ENCODE measurements at places on chromosomes 4 and X.

GRCh38 chrX:31580227-31580626 lies 508.4 kb upstream of the FTHL17 start:
- peak; percentile 46 for DNase-seq

DNA sequence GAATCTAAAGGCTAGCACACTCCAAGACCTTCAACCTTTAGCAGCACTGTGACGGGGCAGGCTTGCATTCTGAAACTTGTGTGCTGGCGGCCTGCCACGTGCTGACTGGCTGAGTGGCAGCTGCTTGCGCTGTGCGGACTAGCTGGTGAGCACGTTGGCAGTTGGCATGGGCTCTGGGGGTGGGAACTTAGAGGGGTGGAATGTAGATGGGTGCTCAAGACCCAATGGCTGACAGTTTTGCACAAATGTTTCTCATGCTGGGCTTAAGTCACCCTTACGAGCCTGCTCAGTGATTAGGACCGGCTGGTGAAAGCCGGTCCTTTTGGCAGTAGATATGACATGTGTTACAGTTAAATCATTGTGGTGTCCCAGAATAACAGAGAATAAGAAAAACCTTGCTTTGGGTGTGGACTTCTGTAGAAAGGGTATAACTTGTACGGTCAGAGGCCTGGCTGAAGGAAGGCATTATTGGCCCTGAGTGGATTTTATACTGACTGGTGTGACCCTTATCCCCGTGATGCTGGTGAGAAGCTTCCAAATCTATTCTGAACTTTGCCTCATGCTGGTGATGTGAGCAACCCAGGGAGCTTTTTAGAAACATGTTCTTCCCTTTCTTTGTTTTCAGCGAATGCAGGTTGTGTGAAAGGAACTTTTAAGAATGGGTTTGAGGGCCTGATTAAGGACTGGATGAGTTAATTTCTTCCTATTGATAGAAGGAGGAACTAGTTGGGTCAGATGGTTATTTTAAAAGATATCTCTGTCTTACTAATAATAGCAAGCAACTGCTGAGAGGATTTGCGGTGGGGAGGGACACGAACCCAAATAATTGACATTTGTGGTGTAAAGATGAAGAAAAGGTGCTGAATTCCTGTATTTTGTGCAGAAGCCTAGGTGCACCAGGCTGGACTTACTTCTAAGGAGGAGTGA lies 107.4 kb upstream of the SLC4A4 start:
- peak; percentile 67 for DNase-seq

DNA sequence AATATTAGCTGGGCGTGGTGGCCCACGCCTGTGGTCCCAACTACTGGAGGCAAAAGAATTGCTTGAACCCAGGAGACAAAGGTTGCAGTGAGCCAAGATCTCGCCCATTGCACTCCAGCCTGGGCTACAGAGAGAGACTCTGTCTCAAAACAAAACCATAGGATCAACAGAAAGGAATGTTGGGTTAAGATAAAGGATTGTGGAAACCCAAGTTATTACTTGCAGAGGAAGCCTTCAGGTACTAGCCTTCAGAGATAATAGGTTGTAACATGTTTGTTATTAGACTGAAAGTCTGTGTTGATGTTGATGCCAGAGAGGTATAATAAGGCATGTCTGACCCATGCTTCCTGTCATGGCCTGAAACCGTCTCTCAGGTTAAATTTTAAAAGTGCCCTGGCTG lies 16.9 kb downstream of the SSX5 start:
- no peak for DNase-seq

DNA sequence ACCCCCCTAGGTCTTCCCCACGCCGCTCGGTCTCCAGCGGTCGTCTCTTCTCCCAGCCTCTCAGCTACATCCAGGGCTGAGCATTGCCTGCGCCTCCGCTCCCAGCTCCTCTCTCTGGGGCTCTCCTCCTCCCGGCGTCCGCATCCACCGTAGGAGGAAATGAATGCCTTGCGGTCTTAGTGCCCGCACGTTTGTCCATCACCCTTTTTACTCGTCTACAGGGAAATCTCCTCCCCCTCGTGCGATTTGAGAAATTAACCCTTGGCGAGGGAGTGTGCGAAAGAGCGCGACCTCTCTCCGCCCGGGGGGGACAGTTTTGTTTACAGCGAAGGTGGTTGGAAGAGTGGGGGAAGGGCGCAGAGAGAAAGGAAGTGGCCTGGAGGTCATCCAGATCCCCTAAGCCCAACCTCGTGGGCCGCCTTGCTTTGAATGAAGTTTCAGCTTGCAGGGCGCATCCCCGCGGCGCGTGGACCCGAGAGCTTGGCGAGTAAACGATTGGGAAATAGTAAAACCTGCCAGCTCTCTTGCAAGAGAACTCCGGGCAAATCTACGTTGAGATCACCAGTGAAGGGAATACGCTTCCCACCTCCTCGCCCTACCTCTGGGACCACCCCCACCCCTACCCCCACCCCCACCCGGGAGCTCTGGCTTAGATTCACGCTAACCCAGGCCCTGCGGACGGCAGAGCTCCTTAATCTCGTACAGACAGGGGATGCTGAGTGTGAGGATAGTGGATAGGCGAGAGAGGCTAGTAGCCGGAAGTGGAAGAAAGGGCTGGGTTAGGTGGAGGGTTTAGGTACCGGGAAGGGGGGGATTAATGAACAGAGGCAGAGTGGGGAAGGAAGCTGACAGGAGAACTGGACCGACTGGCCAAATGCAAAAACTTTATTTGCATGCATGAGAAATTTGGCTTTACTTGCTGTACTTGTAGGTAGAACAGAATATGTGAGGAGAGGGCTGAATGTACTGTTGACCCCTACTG lies at the start of gene ELOVL6:
ELOVL6 (minus strand) TSS at position 181 of the 982 bp plus-strand sequence. CDS start 280 bp downstream, outside the sequence.
- peak; percentile 84 for DNase-seq

DNA sequence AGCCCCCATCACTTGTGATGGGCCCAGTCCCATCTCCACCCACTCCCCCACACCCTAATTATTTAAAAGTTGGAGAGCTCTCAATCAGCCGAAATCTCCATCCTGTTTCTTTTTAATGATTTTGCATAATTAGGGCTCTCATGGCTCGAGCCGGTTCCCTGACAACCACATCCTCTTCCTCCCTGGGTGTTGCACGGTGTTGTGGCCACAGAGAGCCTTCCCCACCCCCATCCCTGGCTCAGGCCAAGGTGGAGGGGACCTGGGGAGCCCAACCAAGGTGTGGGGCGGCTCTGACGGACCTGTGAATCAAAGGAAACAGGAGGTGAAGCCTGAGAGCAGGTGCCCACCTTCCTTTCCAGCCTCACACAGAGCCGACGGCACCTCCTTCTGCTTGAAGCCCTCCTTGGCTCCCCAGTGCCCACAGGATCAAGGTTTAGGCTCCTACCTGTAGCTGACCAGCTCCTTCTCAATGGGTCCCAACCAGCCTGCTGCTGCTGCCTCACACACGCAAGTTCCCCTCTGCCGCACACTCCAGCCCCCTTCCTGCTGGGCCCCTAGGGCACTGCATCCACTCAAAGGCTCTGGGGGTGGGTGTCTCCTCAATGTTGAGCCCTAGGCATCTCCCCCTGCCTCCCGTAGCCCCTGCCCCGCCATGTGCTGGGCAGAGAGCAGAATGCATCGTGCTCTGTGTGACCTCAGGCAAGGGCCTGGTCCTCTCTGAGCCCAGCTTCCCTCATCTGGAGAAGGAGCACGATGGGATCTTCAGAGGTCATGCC lies 68.7 kb downstream of the WFS1 start:
- no peak for DNase-seq

DNA sequence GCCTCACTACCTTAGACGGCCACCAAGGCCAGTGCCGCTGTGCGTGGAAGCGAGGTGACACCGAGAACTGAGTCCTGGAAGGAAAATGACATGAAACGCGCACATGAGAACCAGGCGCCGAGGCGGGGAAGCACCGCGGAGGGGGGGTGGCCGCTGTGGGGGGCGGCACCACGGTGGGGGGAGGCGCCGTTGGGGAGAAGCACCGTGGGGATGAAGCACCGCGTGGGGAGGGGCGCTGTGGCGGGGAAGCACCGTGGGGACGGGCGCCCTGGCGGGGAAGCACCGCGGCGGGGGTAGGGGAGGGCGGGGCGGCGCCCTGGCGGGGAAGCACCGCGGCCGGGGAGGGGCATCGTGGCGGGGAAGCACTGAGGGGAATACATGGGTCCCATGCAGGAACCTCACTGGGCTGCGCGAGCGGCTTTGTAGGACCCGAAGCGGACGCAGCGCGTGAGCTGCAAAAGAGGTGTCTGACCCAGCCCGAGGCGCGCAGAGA lies 28.0 kb downstream of the PPP2R3B start:
- no peak for DNase-seq

GRCh38 chr4:25818371-25818871 lies 44.4 kb downstream of the SEL1L3 start:
- peak; percentile 62 for DNase-seq

- DNase-seq = no peak
Measured at GRCh38 chr4:184583738-184584502, 65.3 kb downstream of the CASP3 start.

- no peak for DNase-seq
Measured at GRCh38 chr4:141705747-141706377, 69.5 kb downstream of the IL15 start.

- no peak for DNase-seq
Measured at GRCh38 chr4:78032446-78032845, 24.7 kb upstream of the FRAS1 start.

DNA sequence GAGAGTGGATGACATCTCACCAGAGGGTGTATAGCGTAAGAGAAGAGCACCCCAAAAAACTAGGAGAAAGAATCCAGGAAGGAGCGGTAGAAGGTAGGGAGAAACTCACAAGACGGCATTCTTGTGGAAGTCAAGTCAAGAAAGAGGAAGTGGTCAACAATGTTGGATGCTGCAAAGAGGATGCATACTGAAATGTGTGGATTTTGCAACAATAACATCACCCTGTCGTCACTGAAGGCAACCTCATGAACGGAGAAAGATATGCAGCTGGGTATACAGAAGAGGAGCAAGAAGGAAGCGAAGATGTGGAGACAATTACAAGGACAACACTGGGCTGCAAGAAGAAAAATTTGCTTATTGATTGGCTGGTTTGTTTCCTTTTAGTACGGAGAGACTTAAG lies 11.4 kb upstream of the TAPT1 start:
- no peak for DNase-seq

- no peak for DNase-seq
Measured at GRCh38 chrX:147680251-147680650, 231.5 kb upstream of the FMR1 start.

GRCh38 chrX:3771766-3772165 lies 58.3 kb upstream of the PRKX start:
- no peak for DNase-seq

GRCh38 chr4:1137850-1138249 lies 24.5 kb upstream of the RNF212 start:
- no peak for DNase-seq

DNA sequence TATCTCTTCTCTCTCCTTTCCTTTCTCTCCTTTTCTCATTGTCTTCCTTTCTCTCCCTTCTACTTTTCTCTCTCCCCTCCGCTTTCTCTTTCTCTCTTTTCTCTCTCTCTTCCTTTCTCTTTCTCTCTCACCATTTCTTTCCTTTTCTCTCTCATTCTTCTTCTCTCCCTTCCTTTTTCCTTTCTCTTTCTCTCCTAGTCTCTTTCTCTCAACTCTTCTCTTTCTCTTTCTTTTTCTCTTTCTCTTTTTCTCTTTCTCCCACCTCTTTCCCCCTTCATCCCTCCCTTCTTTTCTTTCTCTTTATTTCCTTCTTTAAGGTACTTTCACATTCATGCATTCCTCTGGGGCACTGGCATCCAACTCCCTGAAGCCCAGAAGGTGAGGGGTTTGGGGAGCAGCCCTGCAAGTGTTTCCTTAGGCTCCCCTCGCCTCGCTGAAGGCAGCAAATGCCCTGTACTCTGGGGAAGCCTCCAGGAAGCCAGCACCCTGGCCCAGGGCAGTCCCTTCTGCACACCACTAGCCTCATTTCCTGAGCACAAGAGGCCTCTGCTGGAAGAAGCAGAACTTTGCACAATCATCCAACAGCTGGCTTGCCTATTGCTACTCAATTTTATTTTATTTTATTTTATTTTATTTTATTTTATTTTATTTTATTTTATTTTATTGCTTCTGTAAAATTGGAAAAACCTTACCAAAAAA lies 124.2 kb downstream of the NFKB1 start:
- peak; percentile 66 for DNase-seq

- DNase-seq = peak; percentile 81
Measured at GRCh38 chr4:138650929-138651448, 364.6 kb upstream of the NOCT start.

DNA sequence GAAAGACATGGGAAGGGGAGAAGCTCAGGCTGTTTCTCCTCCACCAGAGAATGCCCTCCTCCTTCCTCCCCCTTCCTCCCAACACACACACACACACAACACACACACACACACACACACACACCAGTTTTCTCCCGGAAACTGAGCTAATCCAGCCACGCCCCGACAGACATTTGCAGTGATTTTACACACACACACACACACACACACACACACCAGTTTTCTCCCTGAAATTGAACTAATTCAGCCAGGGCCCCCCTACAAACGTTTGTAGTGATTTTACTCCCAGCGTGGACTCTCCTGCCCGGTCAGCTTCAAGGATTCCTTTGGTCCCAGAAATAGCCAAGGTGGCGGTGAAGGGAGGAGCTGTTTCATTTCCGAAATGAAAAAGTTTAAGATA lies 32.9 kb upstream of the STX18 start:
- DNase-seq = peak; percentile 86

DNA sequence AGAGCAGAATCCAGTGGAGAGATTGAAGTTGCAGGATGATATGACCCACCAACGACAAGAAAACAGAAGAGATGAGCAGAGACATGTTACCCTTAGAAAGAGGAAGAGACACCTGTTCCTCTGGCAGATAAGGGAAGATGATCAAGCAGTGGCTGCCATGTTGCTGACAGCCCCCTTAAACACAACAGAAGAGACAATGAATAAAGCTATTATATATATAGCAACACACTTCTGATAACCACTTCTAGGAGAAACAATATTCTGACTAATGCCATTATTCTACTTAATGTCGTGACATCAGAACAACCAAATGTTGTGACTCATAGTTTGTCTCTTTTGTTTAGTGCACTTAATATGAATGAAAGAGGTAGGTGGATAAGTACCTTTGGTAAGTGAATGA lies 44.9 kb downstream of the SH3RF1 start:
- peak; percentile 80 for DNase-seq

DNA sequence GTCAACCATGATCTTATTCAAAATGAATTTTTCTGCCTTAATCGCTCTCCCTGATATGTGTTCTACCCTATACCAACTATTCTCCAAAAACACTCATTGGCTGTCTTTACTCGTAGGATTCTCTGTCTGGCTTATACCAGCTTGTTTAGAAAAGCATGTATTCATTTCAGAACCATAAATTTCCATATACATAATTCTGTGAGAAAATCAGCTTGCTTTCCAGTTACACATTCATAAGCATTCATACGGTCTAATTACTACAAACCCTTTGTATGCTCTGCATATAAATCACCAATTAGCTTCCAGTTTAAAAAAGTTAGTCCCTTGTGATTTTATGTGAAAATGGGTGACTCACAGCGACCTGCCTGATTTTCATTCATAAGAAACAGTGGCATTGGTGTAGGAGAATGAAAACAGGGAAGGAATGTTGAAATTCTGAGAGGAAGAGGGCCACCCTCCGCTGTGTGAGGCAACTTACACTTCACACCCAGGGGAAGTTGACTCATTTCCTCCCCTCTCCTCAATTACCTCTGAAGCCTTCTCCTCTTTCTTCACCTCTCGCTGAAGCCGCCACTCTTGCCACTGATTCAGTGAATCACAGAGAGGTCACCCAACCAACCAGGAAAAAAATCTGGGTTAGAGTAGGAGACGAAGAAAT lies 63.3 kb downstream of the MEPE start:
- DNase-seq = peak; percentile 75

GRCh38 chr4:105122350-105122749 lies 24.3 kb upstream of the TET2 start:
- peak; percentile 14 for DNase-seq

GRCh38 chr4:1334579-1334895 lies 12.5 kb upstream of the UVSSA start:
- no peak for DNase-seq
